NCI-H446 treated with DMSO at 0.1 percent for 48 hours (cell line): ENCODE measurements at places on chromosomes 4 and X.

DNA sequence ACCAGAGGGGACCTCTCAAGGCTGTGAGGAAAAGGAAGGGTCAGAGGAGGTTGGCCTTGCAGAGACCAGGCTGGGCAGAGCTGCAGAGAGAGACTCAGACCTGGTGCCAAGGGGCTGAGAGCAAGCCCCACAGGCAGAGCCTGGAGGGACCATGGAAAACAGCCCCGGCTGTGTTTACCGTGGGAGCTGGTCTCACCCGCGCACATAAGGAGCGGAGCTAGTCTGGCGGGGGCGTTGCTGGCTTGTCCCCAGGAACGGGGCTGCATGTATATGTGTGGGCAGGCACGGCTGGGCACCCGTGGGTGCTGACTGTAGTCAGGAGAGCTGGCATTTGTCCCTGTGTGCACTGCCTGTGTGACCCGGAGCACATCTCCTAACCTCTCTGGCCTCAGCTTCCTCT, 45.7 kb downstream of the C4orf50 start:
- no peak for DNase-seq

DNA sequence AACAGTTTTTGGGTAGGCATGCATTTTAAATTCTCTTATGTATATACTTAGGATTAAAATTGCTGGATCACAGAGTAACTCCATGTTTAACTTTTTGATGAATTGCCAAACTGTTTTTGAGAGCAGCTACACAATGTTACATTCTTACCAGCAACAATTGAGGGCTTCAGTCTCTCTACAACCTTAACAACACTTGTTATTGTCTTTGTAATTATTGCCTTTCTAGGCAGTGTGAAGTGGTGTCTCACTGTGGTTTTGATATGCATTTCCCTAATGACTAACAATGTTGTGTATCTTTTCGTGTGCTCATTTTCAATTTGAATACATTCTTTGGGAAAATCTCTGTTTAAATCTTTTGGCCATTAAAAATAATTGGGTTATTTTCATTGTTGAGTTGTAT, 17.3 kb upstream of the F11 start:
- DNase-seq: no peak

DNA sequence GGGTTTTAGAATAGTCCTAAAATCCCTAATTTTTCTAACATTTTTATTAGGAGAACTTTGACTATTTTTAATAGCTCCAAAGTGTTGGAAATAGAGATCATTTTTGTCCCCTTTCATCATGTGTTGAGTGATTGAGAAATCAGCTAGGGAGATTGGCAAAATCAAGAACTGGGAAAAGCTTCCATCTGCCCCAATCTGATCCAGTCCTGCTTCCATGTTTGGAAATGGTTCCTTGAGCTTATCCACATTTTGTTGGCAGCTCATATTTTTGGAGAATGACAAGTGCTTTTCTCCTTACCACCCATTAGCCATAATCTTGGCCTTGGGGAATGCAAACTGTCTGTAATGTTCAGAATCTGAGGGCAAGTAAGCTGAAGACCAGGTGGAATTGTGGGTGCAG, 73.9 kb downstream of the SYNPO2 start:
- no peak for DNase-seq

DNA sequence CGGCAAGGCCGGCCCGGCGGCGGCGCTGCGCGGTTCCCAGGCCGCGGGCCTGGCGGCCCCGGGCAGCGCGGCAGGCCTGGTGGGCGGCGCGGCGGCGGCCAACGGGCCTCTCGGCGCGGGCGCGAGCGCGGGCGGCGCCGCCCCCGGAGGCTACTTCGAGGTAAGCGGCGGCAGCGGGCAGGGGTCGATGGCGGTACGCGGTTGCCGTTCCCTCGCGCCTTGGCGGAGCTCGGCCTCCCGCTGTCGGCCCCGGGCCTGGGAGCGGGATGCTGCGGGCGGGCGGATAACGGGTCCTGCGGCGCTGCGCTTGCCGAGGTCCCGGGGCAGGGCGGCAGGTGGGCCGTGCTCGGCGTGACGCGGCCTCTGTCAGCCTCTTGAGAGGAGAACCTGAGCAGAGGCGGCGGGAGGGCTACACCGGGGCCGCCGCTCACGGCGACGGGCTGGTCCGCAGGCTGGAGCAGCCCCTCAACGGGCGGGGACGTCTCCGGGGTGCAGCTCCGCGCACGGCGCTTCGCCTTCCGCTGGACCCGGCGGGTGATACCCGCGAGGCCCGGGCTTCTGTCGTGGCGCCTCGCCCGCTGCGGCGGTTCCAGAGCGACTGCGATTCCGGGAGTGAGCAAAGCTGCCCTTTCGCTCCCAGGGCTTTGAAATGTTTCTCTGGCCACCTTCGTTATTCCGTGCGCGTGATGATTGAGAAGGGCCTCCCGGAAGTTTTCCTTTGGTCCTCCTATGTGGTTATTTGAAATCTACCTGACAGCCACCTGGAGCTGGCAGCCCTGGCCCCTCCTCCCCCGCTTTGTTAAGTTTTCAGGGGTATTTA, 774 bp downstream of the FAM193A start:
- DNase-seq: no peak

- no peak for DNase-seq
These were observed 14.6 kb downstream of the PDLIM5 start for GRCh38 chr4:94466371-94466770.

DNA sequence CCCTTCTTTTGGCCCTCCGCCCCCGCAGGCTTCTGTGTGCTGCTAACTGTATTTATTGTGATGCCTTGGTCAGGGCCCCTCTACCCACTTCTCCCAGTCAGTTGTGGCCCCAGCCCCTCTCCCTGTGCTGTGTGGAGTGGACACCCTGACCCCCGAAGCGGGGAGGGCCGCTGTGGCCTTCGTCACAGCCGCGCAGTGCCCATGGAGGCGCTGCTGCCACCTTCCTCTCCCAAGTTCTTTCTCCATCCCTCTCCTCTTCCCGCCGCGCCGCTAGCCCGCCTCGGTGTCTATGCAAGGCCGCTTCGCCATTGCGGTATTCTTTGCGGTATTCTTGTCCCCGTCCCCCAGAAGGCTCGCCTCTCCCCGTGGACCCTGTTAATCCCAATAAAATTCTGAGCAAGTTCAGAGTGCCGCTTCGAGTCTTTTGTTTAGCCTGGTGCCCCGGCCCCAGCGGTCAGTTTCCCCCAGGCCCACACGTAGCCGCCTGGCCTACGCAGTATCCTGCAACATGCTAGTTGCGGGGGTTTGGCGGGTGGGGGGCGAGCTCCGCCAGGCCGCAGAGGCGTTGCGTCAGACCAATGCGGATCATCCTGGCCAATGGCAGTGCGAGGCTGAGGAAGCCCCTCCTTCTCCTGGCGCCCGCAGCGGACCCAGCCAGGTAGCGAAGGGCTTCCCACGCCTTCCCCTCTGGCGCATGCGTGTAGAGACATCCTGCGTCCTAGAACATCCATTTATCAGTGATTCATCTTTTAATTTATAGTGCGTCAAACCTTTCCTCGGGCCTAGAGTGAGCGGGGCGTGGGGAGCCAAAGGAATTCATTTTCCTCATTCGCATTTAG, 5.6 kb upstream of the KANTR start:
- no peak for DNase-seq
